ENCODE measurements at places on chromosomes 6 and 20.

- DNase-seq: no peak
Observed at GRCh38 chr6:41504466-41505121, 41.6 kb upstream of the FOXP4 start.

DNA sequence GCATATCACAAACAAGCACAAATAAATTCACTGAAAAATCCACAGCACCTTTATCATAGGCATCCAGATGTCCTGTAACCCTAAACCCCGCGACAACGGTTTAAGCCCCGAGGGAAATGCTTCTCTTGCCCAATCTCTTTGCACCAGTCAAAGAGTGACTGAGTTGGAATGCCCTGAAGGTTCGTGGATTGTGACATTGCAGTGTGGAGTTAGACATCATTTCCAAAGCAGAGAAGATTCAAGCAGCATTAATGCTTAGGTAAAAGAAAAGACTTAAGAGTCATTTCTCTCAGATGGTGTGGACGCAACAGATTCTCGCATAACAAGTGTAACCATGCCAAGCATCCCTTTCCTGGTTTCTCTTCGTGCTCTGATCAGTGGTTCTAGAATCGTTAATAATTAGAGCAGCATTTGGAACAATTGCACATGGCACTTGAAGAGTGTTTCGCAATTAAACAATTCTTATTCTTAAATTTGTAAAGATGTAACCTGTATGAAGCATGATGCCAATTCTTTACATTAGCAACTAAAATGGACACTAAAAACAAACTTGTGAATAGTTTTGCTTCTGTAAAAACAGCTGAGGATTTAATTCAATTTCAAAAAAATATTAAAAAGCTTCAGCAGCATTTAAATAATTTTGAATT lies 121.6 kb downstream of the HIVEP2 start:
- DNase-seq: no peak

- DNase-seq: no peak
Observed at GRCh38 chr6:119476024-119476423, 126.5 kb upstream of the MAN1A1 start.

DNA sequence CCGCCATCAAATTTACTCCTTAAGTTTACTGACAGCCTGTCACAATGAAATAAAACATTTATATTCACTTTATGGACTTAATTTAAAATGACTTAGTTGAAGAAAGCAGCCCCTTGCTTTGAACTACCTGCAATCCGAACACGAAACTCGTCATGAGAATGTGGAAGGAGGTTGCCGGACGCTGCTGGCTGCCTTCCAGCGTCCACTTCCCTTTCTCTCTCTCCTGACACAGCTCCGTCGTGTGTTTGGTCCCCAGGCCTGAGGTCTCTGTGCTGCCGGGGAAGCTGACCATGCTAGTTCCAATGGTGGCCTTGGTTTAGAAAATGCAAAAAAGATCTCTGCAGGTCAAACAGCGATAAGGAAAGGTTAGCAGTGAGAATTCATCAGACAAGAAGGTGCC lies 519.7 kb downstream of the CDH26 start:
- no peak for DNase-seq

GRCh38 chr20:15547119-15547518 lies 1026.1 kb downstream of the KIF16B start:
- DNase-seq: no peak

DNA sequence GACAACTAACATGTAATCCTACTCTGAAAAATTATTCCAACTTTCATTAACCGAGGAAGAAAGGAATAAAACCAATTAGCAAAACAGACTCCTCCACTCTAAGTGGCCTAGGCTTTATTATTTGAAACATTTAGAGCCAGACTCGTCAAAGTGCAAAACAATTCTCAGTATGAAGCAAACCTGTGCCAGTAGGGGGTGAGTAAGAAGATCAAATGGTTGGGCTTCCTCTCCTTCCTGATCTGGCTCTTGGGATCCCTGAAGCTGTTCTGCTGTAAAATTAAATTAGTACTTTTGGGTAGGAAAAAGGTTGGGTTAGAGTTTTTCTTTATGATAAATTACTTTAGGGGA lies 177.6 kb upstream of the MAN1A1 start:
- DNase-seq: no peak

- no peak for DNase-seq
Observed at GRCh38 chr6:132526461-132526860, 11.6 kb upstream of the TAAR9 start.

GRCh38 chr20:42530855-42531448 lies 658.8 kb downstream of the PTPRT start:
- DNase-seq: no peak

- no peak for DNase-seq
Observed at GRCh38 chr6:101747716-101748115, 354.2 kb downstream of the GRIK2 start.

DNA sequence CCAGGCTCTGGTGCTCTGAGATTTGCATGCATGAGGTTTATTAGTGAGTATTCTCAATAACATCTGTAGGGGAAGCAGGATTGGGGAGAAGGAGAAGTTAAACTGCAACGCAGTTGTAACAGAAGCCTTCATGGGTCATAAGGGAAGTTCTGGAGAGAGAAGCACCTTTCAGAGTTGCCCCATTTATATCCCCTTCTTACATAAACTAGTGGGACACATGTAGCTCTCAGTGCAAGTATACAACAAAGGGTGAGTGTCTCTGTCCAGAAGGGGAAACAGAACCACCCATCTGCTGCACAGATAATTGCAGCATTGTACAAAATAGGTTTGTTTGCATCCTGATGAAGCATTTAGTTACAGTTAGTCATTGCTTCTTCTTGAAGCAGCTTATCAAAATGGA lies 4.3 kb upstream of the ADGB start:
- DNase-seq: no peak

DNA sequence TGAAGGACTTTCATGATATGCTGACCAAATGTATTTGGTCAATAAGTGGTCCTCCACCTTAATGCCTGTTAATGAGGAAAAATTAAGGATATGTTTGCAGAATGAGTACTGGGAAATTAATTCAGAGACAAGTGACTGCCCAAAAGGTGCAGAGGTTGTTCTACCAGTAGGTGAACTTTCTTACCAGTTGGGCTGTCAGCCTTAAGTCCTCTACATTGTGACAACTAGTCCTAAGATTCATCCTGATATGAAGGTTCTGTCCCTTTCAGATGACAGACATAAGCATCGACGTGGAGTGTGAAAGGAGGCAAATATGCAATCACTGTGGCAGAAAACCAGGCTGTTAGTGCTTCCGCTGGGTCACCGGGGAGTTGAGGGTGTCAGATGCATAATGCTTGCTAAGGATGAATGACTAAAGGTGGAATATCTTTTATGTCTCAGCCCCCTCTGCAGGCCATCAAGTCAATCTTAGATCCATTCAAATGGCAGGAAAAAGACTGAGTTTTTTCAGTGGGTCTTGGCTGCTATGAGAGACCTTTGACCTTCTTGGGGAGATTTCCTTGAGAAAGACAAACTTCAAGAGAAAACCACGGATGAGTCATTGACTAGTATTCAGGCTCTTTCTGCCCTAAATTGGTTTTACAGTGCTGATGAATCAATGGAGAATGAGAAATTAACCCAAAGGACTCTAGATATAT lies 226.0 kb downstream of the TPBG start:
- DNase-seq: no peak

DNA sequence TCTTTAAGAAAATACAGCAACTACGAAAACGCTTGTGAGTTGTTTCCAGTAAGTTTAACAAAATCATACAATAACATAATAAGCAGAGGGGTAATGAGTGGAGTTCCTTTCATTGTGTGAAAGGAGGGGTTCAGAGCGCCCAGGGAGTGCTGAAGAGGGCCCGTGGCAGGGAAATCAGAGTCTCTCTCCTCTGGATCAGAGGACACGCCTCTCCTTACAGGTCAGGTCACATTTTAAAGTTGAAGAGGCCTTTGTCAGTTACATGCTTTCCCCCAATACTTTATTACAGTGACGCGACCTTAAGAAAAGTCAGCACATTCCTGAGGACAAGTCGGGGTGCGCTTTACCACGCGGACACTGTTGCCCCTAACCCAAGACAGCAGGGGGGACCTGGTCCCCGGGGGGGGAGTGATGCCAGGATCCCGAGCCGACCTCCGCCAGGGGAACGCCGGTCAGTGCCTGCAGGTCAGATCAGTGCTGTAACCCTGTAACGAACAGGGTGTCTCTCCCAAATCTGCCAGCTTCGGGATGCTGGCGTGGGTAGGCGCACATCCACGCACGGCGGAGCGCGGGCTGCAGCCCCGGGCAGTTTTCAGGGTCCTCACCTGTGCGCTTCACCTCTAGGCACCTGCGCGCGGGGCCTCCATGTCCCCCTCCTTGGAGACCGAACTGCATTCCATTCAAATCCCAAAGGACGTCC lies 848 bp downstream of the DACT2 start:
- DNase-seq: no peak

GRCh38 chr6:107991061-107991460 lies 33.1 kb upstream of the SEC63 start:
- DNase-seq: no peak

GRCh38 chr6:135280375-135281136 lies 99.4 kb downstream of the MYB start:
- no peak for DNase-seq

- no peak for DNase-seq
Observed at GRCh38 chr6:16146527-16146955, 17.7 kb downstream of the MYLIP start.

- peak; percentile 76 for DNase-seq
Observed at GRCh38 chr20:17662333-17663039, 19.6 kb downstream of the RRBP1 start.

DNA sequence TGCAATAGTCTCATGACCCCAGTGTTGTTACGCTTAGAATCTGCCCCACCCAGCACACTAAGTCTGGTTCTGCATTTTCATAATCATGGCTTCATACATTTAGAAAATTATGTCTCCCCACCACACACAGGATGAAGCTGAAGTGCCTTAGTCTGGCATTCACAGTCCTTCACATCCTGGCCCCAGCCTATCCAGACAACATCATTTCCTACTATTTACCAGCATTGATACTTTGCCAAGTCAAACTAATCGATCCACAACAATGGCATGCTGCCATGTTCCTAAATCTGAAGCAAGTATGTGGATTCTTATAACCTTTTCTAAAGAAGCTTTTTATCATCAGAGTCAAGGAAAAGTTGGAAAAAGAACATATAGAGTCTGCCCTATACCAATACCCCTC lies 132.4 kb upstream of the FBXL4 start:
- no peak for DNase-seq

DNA sequence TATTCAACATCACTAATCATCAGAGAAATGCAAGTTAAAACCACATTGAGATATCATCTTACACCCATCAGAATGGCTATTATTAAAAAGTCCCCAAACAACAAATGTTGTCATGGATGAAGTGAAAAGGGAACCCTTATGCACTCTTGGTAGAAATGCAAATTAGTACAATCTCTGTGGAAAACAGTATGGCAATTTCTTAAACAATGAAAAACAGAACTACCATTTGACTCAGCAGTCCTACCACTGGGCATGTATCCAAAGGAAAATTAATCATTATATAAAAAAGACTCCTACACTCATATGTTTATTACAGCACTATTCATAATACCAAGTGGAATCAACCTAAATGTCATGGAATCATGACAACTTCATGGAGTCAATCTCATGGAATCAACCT lies 611.3 kb upstream of the GJE1 start:
- DNase-seq: no peak

DNA sequence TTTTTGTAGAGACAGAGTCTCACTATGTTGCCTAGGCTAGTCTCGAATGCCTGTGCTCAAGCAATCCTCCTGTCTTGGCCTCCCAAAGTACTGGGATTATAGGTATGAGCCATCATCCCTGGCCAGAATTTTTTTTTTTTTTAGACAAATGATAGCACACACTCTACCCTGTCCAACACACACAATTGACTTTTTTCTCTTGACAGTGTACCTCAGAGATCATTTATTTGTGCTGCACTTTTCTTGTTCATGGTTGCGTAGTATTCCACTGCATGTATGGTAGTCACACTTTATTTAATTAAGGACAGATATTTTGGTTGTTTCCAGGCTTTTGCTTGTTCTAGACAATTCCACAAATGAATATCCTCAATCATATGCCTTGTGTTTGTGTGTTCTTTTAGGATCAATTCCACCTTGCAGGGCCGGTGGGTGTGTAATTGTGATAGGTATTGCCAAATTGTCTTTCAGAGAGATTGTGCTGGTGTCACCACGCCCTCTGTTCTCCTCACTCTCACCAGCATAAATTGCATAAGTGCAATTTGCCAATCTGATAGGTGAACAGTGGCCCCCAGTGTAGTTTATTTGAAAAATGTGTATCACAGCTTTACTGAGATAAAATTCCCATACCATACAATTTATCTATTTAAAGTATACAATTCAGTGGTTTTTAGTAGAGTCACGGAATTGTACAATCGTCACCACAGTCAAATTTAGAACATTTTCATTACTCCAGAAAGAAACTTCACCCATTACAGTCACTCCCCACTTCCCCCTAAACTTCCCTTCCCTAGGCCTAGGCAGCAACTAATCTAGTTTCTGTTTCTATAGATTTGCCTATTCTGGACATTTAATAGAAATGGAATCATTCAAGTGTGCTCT lies 20.1 kb downstream of the SRC start:
- no peak for DNase-seq

GRCh38 chr6:33217246-33217645 lies 8.9 kb downstream of the RING1 start:
- DNase-seq: no peak

DNA sequence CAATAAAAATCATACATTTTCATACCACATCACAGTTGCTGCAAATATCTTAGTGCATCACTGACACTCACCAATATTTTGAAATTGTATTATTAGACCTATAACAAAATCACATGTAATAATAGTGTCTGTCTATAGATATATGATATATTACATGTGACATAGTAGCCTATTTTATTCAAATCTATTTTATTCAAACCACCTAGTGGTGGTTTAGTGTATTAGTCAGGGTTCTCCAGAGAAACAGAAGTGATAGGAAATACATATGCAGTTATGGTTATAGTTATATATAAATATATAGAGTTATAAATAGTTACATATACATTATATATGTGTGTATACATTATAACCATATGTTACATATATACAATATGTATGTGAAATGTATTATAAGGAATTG lies 366.5 kb upstream of the ARID1B start:
- DNase-seq: no peak

DNA sequence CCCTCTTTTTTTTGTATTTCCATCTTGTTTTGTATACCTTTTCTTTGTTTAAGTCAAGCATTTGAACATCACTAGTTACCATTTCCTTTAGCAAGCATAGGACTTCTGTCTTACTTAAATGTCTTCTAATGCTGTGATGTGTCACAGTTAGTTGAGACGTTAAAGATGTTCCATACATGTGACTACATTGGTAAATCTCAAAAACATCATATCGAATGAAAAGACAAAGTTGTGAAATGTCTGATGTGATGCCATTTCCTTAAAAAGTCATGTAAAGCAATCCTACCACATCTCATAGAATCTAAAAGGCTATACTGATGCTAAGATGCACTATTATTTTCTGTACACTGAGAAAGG lies 26.8 kb downstream of the SLC16A10 start:
- no peak for DNase-seq

DNA sequence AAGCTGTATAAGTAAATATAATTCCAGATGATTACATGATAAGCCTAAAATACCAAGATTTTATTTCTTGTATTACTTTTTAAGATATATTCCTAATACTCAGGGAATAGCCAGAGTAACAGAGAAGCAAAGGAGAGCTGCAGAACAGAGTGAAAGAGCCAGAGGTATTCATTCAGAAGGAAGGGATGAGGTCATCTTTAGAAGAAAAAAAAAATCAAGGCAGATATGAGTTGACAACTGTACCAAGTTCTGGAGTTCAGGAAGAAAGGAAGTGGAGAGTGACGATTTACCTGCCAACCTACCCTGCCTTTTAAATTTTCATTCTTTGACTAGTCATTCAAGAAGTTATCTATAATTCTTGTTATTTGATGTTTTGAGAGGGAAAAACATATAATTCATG lies 28.8 kb upstream of the NHSL1 start:
- DNase-seq: no peak

- no peak for DNase-seq
Observed at GRCh38 chr6:130848945-130849344, 21.7 kb downstream of the SMLR1 start.

Measured in lower leg skin (tissue), 4 donors.